PC-9 (cell line): ENCODE measurements at places on chromosomes 7 and 10. TPM values are rescaled to one million over a fixed set of nuclear protein-coding genes. Genes with fewer than 3 reads are reported as not detected.

The ATAD1 gene
- total RNA-seq: 21.8 and 26.3 TPM in 2 replicates

The ZSCAN21 gene
- 8.9 and 9.7 TPM in 2 replicates for total RNA-seq

The TMEM273 gene
- 0.26 and 2.2 TPM in 2 replicates for total RNA-seq

The LIPF gene
- not detected in 2 replicates for total RNA-seq

The CPEB3 gene
- total RNA-seq: 1.1 and 1.4 TPM in 2 replicates

The CYP2C19 gene
- total RNA-seq: not detected in 2 replicates

The SLC26A5 gene
- not detected in 2 replicates for total RNA-seq

The TMEM26 gene
- not detected in 2 replicates for total RNA-seq

The COL28A1 gene
- 0.83 and 2.2 TPM in 2 replicates for total RNA-seq

The SEMA3D gene
- total RNA-seq: 2.6 and 4.8 TPM in 2 replicates

The CCDC3 gene
- 0.13 TPM in 1 of 2 replicates, not detected in the other for total RNA-seq

The RNF133 gene
- 0.41 and 0.55 TPM in 2 replicates for total RNA-seq

The FKBP6 gene
- total RNA-seq: not detected in 2 replicates

The GNGT1 gene
- 1.1 TPM in 1 of 2 replicates, not detected in the other for total RNA-seq

The LIPM gene
- not detected in 2 replicates for total RNA-seq

The ZFAND4 gene
- total RNA-seq: 3.5 and 4.4 TPM in 2 replicates

DNA sequence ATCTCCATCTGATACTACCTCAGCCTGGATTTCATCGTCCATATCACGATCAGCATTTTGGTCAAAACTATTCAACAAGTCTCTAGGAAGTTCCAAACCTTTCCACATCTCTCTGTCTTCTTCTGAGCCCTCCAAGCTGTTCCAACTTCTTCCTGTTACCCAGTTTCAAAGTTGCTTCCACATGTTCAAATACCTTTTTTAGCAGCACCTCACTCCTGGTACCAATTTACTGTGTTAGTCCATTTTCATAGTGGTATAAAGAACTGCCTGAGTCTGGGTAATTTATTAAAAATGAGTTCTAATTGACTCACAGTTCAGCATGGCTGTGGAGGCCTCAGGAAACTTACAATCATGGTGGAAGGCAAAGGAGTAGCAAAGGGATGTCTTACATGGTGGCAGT lies 41.1 kb upstream of the PPP1R3A start:
- DNase-seq: no peak

DNA sequence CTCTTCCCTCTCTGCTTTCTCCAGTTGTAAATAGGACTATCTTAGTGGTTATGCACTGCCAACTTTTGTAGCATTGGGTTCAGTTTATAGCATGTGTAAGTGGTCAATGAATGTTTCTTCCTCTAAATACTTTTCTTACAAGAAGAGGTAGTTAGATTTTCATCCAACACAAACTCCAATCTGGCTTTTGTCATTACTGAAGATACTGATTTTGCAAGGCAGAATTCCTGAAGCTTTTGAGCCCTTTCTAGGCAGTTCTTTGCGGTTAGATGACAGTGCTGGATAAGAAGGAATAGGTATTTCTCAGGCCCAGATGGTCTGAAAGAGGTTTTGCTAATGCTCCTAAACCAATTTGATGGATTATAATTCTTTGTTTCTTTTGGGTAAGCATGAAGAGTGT lies 60.5 kb downstream of the BICC1 start:
- DNase-seq: no peak

GRCh38 chr7:21504021-21504420 lies 38.8 kb upstream of the DNAH11 start:
- peak; percentile 31 for DNase-seq

GRCh38 chr10:114654822-114655575 lies 3.1 kb downstream of the ABLIM1 start:
- DNase-seq: peak; percentile 90

GRCh38 chr7:69373171-69374043 lies 224.9 kb upstream of the AUTS2 start:
- peak; percentile 43 for DNase-seq

DNA sequence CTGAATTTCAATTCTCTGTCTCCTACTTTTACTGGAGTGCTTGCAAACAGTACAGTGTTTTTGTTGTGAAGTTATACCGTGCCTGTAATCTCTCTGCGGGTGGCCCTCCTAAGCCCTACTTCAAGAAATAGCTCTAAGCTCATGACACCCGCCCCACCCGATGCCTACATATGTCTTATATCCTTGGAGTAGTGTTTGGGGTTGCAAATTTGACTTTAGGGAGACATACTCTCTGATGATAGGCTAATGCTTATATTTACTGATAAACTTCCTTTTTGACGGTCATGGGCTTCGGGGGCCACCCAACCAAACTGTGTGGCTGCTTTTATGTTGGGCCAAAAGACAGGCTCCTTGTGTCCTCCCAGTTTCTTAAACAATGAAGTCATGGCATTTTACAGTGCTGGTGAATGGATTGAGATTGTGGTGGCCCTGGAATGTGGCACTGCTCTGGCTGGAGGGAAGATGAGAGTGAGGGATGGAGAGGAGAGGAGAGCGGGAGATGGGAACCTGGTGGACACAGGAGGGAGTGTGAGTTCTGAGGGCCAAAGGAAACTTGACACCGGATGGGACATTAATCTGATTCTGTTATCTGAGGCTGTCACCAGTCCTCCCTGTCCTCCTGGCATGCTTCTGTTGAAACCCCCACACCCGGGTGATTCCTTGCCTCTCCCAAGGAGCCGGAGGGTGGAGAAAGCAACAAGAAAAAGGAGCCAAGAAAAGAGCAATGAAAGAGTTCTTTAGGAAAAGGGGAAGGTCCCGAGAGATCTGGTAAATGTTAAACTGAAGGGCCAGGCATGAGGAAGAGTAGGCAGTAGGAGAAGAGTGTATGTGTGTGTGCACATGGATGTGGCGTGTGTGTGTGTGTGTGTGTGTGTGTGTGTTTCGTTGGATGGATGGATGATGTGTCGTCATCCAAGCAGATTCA lies 113.3 kb downstream of the TCF7L2 start:
- DNase-seq: no peak

DNA sequence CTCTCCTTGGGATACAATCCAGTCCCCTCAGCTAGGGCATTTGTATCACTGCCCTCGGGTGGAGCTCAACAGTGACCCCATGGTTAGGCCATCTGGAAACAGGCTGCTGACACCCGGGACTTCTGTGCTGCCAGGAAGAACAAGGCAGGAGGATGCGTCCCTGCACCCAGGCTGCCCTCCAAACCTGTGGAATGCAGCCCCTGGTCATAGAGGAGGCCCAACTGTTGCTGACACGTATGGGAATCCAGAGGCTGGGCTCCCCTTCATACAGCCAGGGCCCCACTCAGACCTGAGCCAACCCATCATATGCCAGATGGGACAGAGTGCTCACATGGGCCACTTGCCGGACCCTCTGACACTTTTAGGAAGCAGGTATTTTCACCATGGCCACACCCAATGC lies 45.5 kb upstream of the SRGN start:
- no peak for DNase-seq

DNA sequence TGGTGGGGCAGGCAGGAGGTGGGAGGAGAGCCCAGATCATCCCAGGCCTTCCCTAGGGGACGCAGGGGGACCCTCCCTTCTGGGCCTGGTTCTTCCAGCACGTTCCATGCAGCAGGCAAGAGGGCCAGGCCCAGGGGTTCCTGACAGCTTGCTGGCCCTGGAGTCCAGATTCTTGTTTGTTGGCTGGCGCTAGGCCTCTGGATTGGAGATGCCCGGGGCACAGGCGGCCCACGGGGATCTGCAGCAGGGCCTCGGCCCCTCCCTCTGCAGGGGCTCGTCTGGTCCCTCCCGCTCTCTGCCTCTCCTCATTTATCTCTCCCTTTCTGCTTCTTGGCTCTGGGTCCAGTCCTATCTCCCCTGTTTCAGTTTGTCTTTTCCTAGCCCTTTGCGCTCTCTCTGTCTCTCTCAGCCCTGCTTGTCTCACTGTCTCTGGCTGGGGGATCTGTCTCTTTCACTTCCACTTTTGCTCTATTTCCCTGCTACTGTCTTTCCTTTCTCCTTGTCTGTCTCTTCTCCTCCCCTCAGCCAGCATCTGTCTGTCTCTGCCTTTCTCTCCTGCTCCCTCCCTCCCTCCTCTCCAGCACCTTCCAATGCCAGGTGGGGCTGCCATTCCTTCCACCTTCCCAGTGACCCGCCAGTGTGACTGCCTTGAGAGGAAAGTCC lies 1.1 kb upstream of the AQP1 start:
- DNase-seq: no peak

DNA sequence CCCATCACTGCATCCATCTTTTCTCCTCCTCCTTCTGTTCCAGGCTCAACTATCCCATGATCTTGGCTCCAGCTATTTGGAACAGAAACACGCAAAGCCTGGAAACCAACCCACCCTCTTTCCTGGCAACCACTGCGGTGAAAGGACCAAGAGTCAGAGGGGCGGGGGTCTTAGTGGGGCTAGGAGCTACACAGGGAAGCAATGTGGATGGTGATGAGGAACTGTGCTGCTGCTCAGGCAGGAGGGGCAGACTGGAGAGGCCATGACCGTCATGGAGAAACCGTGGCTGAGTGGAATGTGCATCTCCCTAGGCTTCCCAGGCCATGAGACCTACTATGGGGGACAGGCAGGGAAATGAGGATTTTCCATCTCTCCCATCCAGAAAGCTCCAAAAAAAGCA lies 25.6 kb downstream of the PLAC9 start:
- no peak for DNase-seq

DNA sequence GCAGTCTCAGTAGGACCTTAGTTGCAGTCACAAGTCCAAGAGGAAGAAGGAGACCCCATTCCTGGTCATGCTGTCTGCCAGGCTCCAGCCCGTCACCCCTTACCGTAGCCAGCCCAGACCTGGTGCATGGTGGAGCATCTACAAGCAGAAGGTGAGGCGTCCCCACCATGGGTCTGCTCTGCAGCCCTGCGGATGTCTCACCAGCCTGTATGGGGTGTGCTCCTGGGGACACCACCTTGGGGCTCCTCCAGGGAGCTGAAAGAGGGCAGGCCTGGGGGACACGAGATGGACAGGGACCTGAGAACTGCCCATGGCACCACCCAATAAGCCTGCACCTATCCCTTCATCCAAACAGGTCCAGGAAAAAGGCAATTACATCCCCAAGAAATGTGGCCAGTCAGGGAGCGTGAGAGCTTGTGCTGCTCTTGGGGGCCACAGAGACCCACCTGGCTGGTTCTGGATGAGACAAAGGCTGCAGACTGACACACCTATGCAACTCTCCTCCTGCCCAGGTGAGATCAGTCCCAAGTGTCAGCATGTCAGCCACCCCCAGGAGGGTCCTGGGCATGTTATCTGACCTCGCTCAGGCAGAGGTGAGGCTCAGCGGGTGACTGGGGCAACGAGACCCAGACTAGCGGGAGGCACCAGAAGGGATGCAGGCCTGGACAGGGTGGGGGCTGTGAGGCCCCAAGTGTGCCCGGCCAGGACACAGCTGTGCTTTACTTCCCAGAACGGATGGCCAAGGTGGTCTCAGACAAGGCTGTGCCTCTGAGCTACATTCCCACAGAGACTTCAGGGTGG lies 84.5 kb upstream of the RET start:
- DNase-seq: no peak

- peak; percentile 64 for DNase-seq
Observed at GRCh38 chr10:24897326-24897926, 55.0 kb downstream of the PRTFDC1 start.

DNA sequence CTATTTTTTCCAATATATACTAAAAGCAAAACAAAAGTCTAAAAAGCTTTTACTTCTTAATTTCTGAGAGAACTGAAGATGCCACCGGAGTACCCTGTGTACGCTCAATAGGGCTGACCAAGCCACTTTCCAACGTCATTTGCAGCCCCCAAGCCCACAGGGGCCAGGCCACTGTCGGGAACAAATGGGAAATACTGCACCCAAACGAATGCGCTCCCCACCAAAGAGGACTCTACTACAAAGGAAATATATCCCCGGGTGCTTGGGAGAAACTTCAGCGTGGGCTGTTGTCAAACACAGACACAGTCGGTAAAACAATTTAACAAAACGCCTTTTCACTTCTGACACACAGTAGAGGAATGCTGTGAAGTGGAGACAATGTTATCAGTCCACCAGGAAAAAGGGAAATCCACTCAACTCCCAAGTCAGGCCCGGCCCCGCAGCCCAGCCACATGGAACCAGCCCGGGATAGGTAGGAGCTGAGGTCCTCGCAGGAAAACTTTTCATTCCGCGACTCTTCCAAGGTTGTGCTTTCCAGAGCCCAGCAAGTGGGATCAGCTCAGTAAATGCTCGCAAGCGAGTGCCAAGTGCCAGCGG lies 1.4 kb downstream of the PARD3 start:
- peak; percentile 47 for DNase-seq

- DNase-seq: no peak
Observed at GRCh38 chr7:31318313-31318712, 22.2 kb downstream of the NEUROD6 start.

DNA sequence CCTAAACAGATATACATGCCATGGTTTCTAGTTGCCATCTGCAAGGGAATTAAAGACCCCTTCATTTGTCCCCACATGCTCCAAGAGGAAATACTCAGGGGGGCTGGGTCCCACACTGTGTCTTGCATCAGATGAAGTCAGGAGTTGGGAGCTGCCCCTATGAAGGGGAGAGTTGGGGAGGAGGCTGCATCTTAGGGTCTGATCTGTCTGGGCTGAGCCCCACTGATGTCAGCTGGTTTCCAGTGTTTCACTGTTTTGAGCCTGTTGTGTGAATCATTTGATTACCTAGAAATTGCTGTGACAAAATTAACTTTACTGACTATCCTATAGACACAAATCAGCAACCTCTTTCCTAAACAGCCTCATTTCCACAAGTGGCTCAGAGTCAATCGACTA lies 4.9 kb upstream of the ADCY1 start:
- DNase-seq: no peak

- no peak for DNase-seq
Observed at GRCh38 chr10:112715581-112715980, 234.5 kb upstream of the TCF7L2 start.

GRCh38 chr7:81301815-81302214 lies 383.0 kb upstream of the SEMA3C start:
- DNase-seq: no peak

- no peak for DNase-seq
Observed at GRCh38 chr7:77687747-77688144, 8.5 kb upstream of the RSBN1L start.

- no peak for DNase-seq
Observed at GRCh38 chr7:3267966-3268690, 32.9 kb upstream of the SDK1 start.

- DNase-seq: no peak
Observed at GRCh38 chr10:126369125-126369710, 19.1 kb downstream of the ADAM12 start.

- DNase-seq: no peak
Observed at GRCh38 chr10:30111340-30112022, 52.1 kb upstream of the JCAD start.
